ENCODE measurements at places on chromosomes 5 and 9. TPM values are rescaled to one million over a fixed set of nuclear protein-coding genes. Genes with fewer than 3 reads are reported as not detected.

DNA sequence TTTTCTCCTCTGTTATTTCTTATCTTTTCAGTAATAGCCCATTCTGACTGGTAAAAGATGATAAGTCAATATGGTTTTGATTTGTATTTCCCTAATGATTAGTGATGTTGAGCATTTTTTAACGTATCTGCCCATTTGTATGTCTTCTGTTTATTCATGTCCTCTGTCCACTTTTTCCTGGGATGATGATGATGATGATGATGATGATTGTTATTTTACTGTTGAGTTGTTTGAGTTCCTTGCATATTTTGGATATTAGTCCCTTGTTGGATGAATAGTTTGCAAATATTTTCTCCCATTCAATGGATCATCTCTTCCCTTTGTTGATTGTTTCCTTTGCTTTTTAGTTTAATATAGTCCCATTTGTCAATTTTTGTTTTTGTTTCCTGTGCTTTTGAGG is 27.0 kb downstream of the UTP15 start:
- peak overlapping the region; percentile 47 for H3K27ac ChIP-seq
- H3K27me3 ChIP-seq = no peaks in the 10 kb centered on the region
- peak; percentile 65 for DNase-seq

GRCh38 chr5:177303121-177303924 is at the start of the genes PRELID1 and RAB24:
Gene PRELID1, plus strand, starts transcription at chr5:177303799. Its CDS starts 187 bp downstream, at chr5:177303986.
Gene RAB24, minus strand, starts transcription at chr5:177303719. Its CDS starts 431 bp downstream, at chr5:177303288.
- peak; percentile 93 for DNase-seq
- H3K4me1 ChIP-seq = peaks cover 45% of the 10 kb centered on the region
- H3K27ac ChIP-seq = peak within 1 kb of the TSS; percentile 57
- peak within 1 kb of the TSS; percentile 78 for H3K4me3 ChIP-seq

DNA sequence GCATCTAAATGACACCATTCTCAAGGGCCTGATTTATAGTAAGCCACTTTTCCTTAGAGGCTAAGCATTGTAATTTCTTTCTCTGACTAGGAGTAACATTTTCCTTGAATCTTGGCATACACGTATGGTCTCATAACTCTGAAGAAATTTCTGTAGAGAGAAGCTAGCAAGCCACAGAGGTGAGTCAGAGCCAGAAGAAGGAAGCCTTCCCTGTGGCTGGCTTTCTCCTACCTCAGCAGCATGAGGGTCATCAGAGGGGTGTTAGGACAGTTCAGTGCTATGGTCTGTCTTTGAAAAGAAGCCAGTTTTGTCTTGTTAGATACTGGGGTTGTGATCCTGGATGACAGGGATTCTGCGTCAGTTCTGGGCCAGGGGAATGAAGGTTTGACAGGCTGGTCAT is 3.2 kb downstream of the SNX30 start:
- DNase-seq = peak; percentile 53
- peak overlapping the region; percentile 30 for H3K27ac ChIP-seq
- peaks cover 3% of the 10 kb centered on the region for H3K36me3 ChIP-seq

DNA sequence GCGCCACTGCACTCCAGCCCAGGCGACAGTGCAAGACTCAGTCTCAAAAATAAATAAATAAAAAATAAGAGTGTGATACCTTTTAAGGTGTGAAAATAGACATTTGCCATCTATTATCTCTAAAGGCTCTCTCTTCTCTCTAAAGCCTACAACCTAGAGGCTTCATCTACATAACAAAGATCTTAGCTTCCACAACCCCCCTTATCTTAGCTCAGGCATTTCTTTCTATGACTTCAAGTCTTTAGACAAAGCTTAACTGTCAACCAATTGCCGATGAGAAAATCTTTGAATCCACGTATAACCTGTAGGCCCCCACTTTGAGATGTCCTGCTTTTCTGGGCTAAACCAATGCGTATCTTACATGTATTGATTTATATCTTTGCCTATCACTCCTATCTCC is 64.9 kb upstream of the ADAMTS19 start:
- H3K27ac ChIP-seq = no peak overlapping the region
- no peaks in the 10 kb centered on the region for H3K36me3 ChIP-seq
- no peak for DNase-seq

GRCh38 chr5:177447066-177447610 is 524 bp downstream of the PRR7 start:
- DNase-seq = no peak
- H3K27ac ChIP-seq = peak overlapping the region; percentile 27
- H3K27me3 ChIP-seq = 0 out of 2 replicates have a peak, but pooled peaks cover 9% of the 10 kb centered on the region
- peaks cover 19% of the 10 kb centered on the region for H3K36me3 ChIP-seq

The FGD3 gene
- total RNA-seq = not detected

The NOTCH1 gene
- 6.0 TPM for total RNA-seq

The LECT2 gene
- total RNA-seq = not detected
